NCI-H524 (cell line): ENCODE measurements at places on chromosomes 7 and 10.
A peak's percentile ranks its signal among the peaks of the same experiment; 100 is the strongest.

- no peak for DNase-seq
Measured at GRCh38 chr10:31912898-31913850, 15.5 kb downstream of the ARHGAP12 start.

DNA sequence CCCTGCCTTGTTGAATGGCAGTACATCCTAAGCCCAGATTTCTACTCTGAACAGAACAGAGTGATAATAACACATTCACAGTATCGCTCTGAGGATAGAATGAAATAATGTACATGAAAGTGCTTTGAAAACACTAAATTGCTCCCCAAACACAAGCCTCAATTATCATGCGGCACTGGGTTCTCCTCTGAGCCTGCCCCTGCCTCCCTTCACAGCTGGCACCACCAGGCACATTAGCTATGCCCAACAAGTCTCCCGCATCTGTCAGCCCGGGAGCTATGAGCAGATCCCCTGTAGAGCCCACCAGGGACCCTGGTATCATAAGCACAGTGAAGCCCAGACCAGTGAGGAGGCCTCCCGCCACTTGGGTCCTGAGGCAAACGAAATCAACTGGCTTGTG, 405.5 kb downstream of the GRID1 start:
- no peak for DNase-seq

DNA sequence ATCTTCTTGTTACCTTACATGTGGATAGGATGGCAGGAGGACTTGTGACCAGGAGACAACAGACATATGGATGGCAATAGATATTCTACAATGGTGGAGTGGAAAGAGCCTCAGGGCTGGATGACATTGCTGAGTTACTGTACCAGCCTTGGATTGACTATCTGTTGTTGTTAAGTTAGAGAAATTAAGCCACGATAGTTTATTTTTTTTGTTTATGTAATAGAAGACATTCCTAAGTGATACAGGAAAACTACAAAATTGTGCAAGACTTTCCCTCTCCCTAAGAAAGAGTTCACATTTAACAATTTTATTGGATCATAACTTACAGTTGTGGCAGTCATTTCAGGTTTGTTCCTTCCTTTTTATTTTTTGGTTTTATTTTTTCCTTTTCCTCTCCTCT, 230.7 kb upstream of the CACNA2D1 start:
- no peak for DNase-seq

- DNase-seq = no peak
Measured at GRCh38 chr10:16779384-16779915, 37.8 kb downstream of the RSU1 start.

DNA sequence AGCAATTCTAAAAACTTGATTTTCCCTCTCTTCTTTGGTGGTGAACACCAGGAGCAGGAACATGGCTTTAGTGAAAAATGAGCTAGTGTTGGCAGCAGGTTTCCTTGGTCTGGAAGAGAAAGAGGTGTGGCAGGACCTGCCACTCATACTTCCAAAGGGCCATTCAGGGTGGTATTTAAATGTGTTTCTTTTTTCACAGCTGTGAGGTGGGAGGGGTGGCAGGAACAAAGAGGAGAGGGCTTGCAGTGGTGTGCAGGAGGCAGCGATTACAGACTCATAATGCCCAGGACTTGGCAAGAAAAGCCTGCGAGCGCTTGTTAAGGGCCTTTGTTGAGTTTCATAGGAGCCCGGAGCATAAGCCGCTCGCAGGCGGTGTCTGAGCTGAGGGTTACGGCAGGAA, 36.8 kb downstream of the WIPF3 start:
- DNase-seq = no peak

GRCh38 chr10:70518695-70519094, 40.1 kb downstream of the PALD1 start:
- DNase-seq = no peak

- DNase-seq = no peak
Measured at GRCh38 chr7:140581411-140581810, 59.2 kb downstream of the DENND2A start.

DNA sequence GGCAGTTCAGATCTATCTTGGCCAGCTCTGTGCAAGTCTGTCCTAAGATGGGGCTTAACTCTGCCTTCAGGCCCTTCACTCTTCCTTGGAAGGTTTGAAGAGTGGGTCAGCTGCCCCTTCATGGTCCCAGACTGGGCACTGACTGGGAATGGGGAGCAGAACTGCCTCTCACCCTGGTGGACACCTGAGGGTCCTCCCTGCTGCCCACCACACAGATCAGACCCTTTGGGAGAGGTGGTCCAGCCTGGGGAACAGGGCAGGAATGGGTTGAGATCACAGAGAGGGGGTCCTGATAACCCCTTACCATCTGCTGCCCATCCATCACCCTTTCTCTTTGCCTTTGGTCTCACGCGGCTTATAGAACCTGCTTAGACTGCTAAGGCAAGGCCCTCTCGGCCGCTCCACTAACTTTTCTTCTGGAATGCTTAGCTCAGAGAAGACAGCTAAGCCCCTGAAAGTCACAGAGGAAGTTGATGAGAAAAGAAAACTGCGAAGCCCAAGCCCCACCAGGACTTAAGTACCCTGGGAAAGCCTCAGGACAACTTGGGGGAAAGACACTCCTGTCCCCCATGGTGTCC, 402 bp upstream of the CDHR1 start:
- no peak for DNase-seq

DNA sequence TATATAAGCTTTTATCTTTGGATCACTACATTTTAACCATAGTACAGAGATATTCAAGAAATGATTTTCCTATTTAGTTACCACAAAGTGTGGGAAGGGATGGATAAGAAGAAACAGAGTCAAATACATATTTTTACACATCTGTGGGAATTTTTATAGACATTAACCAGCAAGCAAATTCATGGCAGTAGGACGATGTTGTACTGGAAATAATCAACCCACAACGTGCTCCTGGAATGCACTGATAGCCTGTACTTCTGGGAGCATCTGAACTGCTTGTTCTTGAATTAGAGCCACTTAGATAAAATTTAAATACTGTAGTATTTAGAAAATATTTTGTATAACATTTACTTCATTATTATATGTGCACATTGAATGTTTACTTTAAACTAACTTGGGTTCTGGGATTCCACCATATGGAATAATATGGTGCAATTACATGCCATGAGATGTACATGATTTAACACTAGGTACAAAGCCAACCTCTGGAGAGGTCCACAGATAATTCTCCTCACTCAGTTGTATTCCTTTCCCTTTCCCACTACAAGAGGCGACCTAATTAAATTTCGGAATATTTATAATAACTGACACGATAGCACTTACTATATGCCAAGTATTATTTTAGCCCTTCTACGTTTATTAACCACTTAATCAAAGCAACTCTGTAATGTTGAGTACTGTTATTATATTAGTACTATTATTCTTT, 164.9 kb upstream of the HGF start:
- no peak for DNase-seq

DNA sequence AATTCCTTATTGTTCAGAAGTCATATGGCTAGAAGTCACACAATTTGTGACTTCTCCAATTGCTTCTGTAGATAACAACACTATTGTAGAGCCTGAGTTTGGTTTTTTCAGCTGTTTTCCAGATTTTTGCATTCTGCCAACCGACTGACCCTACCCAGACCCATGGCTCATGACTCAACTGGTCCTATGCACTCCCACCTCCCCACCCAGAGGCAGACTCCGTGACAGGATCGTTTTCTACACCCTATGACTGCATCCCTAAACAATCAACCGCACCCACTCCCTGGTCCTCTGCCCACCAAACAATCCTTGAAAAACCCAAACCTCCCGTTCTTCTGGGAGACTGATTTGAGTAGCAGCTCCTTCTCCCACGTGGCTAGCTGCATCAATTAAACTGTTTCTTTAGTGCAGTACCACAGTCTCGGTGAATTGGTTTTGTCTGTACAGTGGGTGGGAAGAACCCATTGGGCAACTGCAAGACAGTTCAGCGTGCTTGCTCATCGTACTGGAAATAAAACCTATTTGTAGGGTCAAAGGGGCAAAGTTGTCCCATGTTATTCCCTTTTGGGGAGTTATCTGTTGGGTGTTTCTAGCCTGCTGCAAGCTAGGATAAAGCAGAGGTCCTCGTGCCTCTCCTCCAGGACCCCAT, 150.3 kb upstream of the FAM20C start:
- no peak for DNase-seq

DNA sequence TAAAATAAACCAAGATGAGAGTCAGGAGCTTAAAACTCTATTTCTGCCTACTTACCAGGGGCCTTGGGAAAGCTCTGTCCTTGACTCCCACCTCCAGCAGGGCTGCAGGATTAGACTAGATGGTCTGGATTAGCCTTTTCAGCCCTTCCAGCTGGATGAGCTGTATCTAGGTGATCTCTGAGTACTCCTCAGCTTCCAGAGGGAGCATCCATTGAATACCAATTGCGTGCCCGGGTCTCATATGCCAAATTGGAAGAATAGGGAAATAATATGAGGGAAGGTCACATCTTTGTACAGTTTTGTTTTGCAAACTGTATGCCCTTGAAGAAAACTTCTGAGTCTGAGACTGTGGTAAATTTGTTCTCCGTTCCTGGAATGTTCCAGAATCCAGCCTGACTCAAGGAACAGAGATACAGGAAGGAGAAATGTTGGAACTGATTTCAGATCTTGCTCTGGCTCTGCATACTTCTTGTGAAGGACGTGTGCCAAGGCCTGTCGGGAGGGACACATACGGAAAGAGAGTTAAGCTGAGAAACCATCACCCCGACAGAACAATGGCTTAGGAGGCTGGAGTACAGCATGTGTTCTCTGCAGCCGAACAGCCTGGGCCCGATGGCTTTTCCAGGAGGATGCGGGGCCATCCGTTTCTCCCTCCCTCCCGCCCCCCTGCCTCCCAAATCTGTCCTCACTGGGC, 44.9 kb downstream of the MINDY4 start:
- no peak for DNase-seq

DNA sequence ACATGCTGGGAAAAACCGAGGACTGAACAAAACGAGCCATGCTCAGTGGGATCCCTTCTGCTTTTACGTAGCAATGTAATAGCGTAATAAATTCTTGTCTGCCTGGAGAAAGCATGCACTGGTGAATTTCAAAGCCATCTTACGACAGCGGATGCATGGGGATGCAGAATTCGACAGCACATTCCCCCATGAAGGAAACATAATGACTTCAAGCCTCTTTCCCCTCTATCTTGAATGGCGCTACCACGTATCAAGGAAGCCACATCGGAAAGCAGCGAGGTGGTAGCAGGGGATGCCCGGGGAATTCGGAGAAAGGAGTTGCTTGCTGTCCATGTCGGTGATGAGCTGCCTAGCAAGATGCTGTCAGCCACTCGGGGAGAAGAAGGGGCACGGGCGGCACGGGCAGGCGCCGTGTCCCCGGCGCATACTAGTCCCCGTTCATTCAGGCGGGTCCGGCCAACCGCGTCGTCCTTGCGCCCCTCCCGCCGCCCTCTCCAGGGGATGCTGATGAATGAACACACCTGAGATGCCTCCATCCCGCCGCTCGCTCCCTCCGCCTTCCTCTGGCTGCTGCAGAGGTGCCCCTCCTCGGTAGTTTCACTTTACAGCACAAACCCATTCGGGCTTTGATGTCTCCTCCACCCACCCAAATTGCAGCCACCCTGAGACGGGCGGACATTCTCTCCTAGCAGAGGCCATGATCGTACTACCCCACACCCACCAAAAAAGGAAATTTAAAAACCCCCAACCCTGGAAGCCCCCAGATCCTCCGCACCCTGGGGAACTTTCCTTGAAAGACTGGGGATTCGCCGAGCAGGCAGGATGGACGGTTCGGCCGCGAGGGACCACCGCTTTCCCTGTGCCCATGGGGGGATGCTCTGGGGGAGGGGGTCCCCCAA, 644 bp downstream of the SORBS1 start:
- DNase-seq = peak; percentile 9

- DNase-seq = no peak
Measured at GRCh38 chr10:132434405-132435005, 37.5 kb downstream of the PWWP2B start.
